ENCODE measurements at places on chromosomes 2 and 18.

DNA sequence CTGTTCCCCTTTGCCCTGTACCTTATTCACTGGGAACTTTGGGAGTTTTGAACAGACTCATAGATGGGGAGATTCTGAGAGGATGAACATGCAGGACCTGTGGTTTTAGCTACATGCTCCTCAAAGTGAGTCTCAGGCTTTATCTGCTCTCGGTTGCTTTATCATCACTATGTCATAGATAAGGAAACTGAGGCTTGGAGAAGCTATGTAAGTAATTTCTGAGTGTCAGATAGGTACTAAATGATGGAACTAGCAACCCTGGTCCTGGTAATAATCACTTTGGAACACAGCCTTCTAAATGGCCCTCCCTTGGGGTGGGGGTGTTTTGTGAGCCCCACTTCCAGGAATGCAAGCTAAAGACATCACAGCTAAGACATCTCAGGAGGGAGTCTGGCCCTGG is 186.2 kb upstream of the MEX3C start:
- no peak for DNase-seq

- no peak for DNase-seq
These were observed 9.9 kb downstream of the AQP12B start for GRCh38 chr2:240672701-240673190.

GRCh38 chr2:134623796-134624195 is 95.0 kb downstream of the TMEM163 start:
- DNase-seq, result no peak

DNA sequence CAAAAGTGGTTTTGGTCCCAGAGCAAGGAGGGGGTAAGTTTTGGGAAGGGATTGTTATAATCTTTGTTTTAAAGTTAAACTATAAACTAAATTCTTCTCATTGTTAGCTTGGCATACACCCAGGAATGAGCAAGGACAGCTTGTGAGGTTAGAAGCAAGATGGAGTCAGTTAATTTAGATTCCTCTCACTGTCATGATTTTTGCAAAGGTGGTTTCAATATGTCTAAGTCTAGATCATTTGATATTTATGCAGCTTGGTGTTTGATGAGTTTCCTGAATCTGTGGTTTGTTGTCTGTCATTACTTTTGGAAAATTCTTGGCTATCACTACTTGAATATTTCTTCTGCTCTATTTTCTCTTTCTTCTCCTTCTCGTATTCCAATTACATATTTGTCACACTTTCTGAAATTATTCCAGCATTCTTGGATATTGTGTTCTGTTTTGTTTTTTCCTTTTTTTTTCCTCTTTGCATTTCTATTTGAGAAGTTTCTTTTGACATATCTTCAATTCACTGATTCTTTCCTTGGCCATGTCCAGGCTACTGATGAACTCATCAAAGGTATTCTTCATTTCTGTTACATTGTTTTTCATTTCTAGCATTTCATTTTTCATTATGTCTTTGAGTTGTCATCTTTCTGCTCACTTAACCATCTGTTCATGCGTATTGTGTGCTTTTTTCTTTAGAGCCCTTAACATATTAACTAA is 5.1 kb downstream of the SP140 start:
- DNase-seq, result no peak

- DNase-seq, result no peak
These were observed 29.2 kb downstream of the MYO1B start for GRCh38 chr2:191274413-191274815.

GRCh38 chr18:57909620-57910019 is 106.5 kb upstream of the ATP8B1 start:
- no peak for DNase-seq

DNA sequence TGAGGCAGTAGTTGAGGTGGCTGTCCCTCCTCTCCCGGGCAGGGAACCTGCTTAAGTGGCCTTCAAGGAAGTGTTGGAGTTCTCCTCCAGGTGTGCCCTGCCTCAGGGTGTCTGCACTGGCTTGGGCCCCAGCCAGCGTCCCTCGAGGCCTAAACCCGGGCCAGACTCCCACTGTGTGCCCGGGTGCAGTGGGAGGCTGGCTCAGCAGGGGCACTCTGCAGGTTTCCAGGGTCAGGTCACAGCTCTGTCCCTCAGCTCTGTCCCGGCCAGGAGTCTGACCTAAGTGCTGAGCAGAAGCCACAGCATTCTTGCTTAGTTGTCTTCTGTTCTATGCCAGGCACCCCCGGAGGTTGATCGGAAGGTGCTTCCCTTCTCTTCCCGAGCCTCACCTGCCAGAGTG is 69.0 kb upstream of the OTOS start:
- no peak for DNase-seq

GRCh38 chr18:36066686-36067054 is 689 bp downstream of the RPRD1A start:
- no peak for DNase-seq

GRCh38 chr2:119475857-119476244 is 44.2 kb downstream of the TMEM37 start:
- DNase-seq, result no peak

DNA sequence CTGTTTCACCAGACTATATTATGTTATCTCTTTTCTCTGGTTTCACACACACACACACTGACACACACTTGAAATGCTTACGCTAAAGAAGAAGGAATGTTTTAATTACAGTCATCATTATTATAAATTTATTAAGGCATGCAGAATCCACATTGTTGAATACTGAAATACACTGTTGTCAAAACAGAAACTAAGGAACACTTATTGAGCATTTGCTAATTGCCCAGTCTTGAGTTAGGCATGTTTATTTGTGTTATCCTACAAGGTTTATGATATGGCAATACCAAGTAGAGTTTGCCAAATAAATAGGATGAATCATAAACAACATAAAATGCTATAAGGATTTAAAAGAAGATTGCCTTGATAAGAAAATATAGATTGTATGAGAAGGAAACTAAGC is 917.0 kb upstream of the PIK3C3 start:
- no peak for DNase-seq

- no peak for DNase-seq
These were observed 218.5 kb downstream of the TPGS2 start for GRCh38 chr18:36610258-36610657.
